ENCODE measurements at places on chromosomes 7 and 10. TPM values are rescaled to one million over a fixed set of nuclear protein-coding genes. Genes with fewer than 3 reads are reported as not detected.
A peak's percentile ranks its signal among the peaks of the same experiment; 100 is the strongest.

The TWIST1 gene
- not detected for total RNA-seq

- DNase-seq, result no peak
- no peaks in the 10 kb centered on the region for H3K36me3 ChIP-seq
Measured at GRCh38 chr10:5343561-5343960, 21.2 kb upstream of the UCN3 start.

DNA sequence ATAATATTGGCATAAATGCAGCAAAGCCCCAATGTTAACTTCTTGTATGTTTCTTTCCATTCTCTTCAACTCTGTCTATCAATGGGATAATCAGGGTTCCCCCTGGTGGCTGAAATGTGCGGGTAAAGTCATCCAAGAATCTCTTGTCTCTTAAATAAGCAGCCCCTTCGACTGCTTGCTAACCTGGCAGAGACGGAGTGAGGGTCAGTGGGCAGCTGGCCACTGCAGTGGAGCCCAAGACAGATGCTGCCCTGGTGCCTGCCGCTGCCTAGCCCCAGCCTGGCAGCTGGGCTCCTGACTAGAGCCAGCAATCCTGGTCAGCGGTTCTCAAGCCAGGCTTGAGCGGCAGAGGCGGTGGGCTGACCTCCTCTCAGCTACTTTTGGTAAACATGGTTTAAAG, 248.9 kb downstream of the COBL start:
- H3K4me3 ChIP-seq, result no peak overlapping the region
- peak; percentile 78 for DNase-seq
- no peak overlapping the region for H3K27ac ChIP-seq
- peaks cover 2% of the 10 kb centered on the region for H3K27me3 ChIP-seq

The SPDYE11 gene
- total RNA-seq, result not detected

The LIPN gene
- total RNA-seq, result not detected

GRCh38 chr10:538895-539294, 150.6 kb downstream of the DIP2C start:
- no peaks in the 10 kb centered on the region for H3K27me3 ChIP-seq
- DNase-seq, result no peak
- H3K27ac ChIP-seq, result no peak overlapping the region
- H3K4me1 ChIP-seq, result no peaks in the 10 kb centered on the region
- H3K4me3 ChIP-seq, result no peak overlapping the region

GRCh38 chr7:1086588-1087464, 1.1 kb upstream of the GPER1 start:
- peaks cover 41% of the 10 kb centered on the region for H3K4me1 ChIP-seq
- no peaks in the 10 kb centered on the region for H3K27me3 ChIP-seq
- peak overlapping the region; percentile 48 for H3K4me3 ChIP-seq
- no peaks in the 10 kb centered on the region for H3K36me3 ChIP-seq
- H3K27ac ChIP-seq, result peak overlapping the region; percentile 74

GRCh38 chr10:62326176-62326575, 48.0 kb upstream of the ZNF365 start:
- no peaks in the 10 kb centered on the region for H3K4me1 ChIP-seq
- DNase-seq, result no peak

- no peaks in the 10 kb centered on the region for H3K4me1 ChIP-seq
- no peak for DNase-seq
- H3K36me3 ChIP-seq, result no peaks in the 10 kb centered on the region
- H3K27me3 ChIP-seq, result no peaks in the 10 kb centered on the region
- no peak overlapping the region for H3K27ac ChIP-seq
Measured at GRCh38 chr10:24168258-24169170, 40.4 kb upstream of the KIAA1217 start.

The CNNM1 gene
- total RNA-seq, result 16.6 TPM

The PNLIPRP1 gene
- 0.95 TPM for total RNA-seq

GRCh38 chr7:158083526-158084310, 503.9 kb downstream of the PTPRN2 start:
- peaks cover 8% of the 10 kb centered on the region for H3K27me3 ChIP-seq
- H3K36me3 ChIP-seq, result no peaks in the 10 kb centered on the region
- DNase-seq, result no peak
- H3K4me3 ChIP-seq, result no peak overlapping the region
- H3K27ac ChIP-seq, result no peak overlapping the region

DNA sequence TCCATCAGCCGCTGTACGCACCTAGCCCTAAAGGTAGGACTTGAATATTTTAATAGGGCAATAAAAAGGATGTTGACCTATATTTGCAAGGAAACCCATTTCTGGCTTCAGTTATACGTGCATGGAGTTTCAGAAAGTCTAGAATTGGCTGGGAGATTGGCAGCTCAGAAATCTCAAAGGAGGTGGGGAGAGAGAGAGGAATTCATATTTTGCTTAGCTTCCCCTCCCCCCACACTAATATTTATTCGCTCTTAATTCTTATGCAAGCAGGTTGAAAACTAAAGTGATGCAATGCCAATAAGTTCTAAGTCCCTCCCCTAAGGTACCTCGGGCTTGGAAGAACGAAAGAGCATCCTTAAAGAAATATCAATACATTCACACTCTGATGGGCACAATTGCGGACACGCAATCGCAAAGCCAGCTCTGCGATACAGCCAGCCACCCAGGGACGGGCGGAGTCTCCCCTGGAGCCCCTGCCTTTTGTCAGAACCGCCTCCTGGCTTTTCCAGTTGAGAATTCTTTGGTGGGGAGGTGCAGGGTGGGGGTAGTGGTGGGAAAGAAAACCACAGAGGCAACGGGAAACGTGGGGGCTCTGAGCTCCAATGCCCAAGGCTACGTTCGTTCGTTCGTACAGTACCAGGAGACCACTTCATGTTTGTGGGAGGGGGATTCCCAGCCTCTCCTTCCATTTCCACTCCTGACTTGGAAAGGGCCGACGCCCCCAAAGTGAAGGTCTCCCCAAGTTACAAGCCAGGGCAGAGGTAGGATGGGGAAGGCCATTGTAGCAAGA, 1.3 kb downstream of the SHH start:
- no peak for DNase-seq
- H3K4me1 ChIP-seq, result peaks cover 40% of the 10 kb centered on the region
- no peaks in the 10 kb centered on the region for H3K36me3 ChIP-seq
- H3K27me3 ChIP-seq, result peaks cover 2% of the 10 kb centered on the region
- H3K27ac ChIP-seq, result peak overlapping the region; percentile 63

- no peaks in the 10 kb centered on the region for H3K36me3 ChIP-seq
- H3K27ac ChIP-seq, result no peak overlapping the region
- H3K4me3 ChIP-seq, result no peak overlapping the region
- H3K27me3 ChIP-seq, result no peaks in the 10 kb centered on the region
Measured at GRCh38 chr7:3154881-3155494, 111.3 kb upstream of the CARD11 start.

DNA sequence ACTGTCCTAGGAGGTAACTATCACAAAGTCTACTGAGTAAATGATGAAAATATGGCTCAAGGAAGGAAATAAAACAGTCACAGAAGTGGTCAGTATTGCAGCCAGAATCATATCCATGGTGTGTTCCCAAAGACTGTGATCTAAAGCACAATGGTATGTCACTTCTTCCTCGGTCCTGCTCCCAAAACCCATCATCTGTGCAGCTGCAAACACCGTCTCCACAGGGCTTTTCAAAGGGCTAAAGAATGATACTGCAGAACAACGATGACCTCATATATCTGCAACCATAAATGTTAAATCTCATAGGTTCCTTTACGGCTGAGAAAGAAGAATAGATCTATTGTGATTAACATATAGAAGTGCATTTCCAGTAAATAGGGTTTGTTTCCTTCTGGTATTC, 465.0 kb downstream of the GRID1 start:
- H3K4me3 ChIP-seq, result no peak overlapping the region
- H3K4me1 ChIP-seq, result no peaks in the 10 kb centered on the region
- no peak overlapping the region for H3K27ac ChIP-seq
- no peak for DNase-seq

The BICC1 gene
- total RNA-seq, result 0.67 TPM

DNA sequence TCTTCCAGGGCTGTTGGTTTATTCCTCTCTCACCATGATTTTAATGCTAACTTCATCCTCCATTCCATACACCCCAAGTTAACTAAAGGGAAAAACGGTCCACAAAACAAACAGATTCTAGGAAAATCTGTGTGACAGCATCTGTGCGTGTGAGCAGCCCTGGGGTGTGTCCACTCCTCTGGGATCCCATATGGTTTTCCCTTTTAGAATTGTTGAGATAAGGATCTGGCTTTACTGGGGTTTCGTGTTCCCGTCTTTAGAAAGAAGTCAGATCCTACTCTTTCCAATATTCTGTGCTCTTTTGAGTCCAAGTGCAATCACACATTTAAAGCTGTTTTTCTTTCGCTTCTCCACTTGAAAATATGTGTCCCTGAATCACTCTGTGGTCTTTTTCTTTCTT, 257.1 kb downstream of the KLF6 start:
- no peak overlapping the region for H3K27ac ChIP-seq
- H3K4me1 ChIP-seq, result peaks cover 2% of the 10 kb centered on the region
- no peaks in the 10 kb centered on the region for H3K27me3 ChIP-seq
- no peak overlapping the region for H3K4me3 ChIP-seq

DNA sequence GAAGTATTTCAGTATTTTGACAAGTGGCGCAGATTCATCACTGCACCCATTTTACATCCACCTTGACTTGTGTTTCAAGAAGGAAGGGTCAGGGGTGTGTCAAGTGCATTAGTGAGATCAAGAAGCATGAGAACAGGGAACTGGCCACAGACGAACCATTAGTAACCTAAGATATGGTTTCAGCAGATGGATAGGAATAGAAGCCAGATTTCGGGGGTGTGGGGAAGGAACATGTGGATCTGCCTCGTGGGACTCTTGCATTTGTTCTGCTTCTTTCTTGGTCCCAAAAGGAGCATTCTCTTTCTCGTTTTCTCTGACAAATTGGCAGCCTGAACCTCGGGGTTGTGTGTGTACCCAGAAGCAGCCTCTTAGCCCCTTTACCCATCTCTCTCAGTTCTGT, 9.6 kb downstream of the DENND2A start:
- no peak for DNase-seq
- H3K36me3 ChIP-seq, result no peaks in the 10 kb centered on the region
- no peak overlapping the region for H3K4me3 ChIP-seq

- H3K36me3 ChIP-seq, result no peaks in the 10 kb centered on the region
- H3K27me3 ChIP-seq, result no peaks in the 10 kb centered on the region
- no peak overlapping the region for H3K27ac ChIP-seq
- no peak for DNase-seq
Measured at GRCh38 chr7:143499743-143500348, 22.2 kb downstream of the TAS2R41 start.

DNA sequence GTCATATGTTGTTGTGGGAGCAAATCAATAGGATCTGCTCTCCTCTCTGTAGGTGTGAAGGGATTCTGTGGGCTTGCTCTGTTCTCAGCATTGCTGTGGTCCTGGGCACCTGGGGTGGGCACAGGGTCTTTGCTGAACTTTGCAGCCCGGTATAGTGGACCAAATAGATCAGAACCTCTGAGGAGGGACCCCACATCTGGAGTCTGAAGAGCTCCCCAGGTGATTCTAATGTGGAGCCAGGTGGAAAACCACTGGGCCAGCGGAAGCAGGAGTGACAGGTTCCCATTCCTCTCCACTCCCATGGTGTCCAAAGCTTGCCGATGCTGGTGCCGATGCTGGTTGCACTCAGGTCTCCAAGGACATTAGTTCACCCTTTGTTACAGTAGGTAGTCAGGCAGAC, 257.2 kb downstream of the GLRX3 start:
- no peak overlapping the region for H3K27ac ChIP-seq
- DNase-seq, result no peak
- no peaks in the 10 kb centered on the region for H3K36me3 ChIP-seq

The JAZF1 gene
- 8.8 TPM for total RNA-seq

GRCh38 chr7:151059367-151060112, at the start of gene SLC4A2:
SLC4A2 (plus strand) TSS chr7:151059589; CDS start chr7:151061988, 2,399 bp downstream.
- peak within 1 kb of the TSS; percentile 99 for H3K27ac ChIP-seq
- H3K36me3 ChIP-seq, result peaks cover 2% of the 10 kb centered on the region
- H3K4me1 ChIP-seq, result peaks cover 38% of the 10 kb centered on the region
- H3K4me3 ChIP-seq, result peak within 1 kb of the TSS; percentile 83
- no peak for DNase-seq

- H3K36me3 ChIP-seq, result no peaks in the 10 kb centered on the region
- DNase-seq, result no peak
- no peak overlapping the region for H3K27ac ChIP-seq
- peaks cover 7% of the 10 kb centered on the region for H3K4me1 ChIP-seq
- H3K4me3 ChIP-seq, result no peak overlapping the region
- H3K27me3 ChIP-seq, result no peaks in the 10 kb centered on the region
Measured at GRCh38 chr7:158399762-158400161, 187.9 kb downstream of the PTPRN2 start.

- H3K27ac ChIP-seq, result no peak overlapping the region
Measured at GRCh38 chr10:12391206-12391605, 41.9 kb downstream of the CAMK1D start.

GRCh38 chr7:25964483-25964991, 187.5 kb upstream of the NFE2L3 start:
- no peak overlapping the region for H3K27ac ChIP-seq
- no peak overlapping the region for H3K4me3 ChIP-seq
- no peak for DNase-seq
- H3K27me3 ChIP-seq, result peaks cover 34% of the 10 kb centered on the region
- no peaks in the 10 kb centered on the region for H3K36me3 ChIP-seq

The ZNF804B gene
- total RNA-seq, result not detected

The RTKN2 gene
- 21.3 TPM for total RNA-seq

DNA sequence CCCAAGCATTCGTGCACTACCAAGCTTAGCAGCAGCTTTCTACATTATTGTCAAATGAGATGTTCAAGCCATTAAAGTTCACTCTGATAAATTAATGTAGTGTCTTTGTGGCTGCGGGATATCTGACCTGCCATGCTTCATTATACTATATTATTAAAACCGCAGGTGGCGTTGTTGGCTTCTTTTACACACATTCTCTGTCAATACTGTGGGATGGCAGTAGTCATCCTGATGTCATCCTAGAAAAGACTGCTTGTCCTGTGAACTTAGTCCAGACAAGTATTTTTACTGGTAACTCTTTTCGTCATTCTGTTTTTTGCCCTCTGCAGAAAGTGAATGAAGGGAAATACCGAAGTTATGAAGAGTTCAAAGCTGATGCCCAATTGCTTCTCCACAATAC, 103.9 kb downstream of the ZMYND11 start:
- no peak overlapping the region for H3K4me3 ChIP-seq
- H3K4me1 ChIP-seq, result no peaks in the 10 kb centered on the region

GRCh38 chr10:122128357-122128756, 139.4 kb downstream of the TACC2 start:
- peaks cover 73% of the 10 kb centered on the region for H3K4me1 ChIP-seq
- peak overlapping the region; percentile 41 for H3K4me3 ChIP-seq
- no peaks in the 10 kb centered on the region for H3K27me3 ChIP-seq
- no peaks in the 10 kb centered on the region for H3K36me3 ChIP-seq
- no peak for DNase-seq

- no peaks in the 10 kb centered on the region for H3K36me3 ChIP-seq
- no peaks in the 10 kb centered on the region for H3K27me3 ChIP-seq
- H3K4me1 ChIP-seq, result peaks cover 5% of the 10 kb centered on the region
- H3K27ac ChIP-seq, result no peak overlapping the region
- no peak for DNase-seq
Measured at GRCh38 chr7:112157072-112157471, 49.1 kb downstream of the DOCK4 start.

The TBATA gene
- not detected for total RNA-seq

- H3K27me3 ChIP-seq, result 0 out of 2 replicates have a peak, but pooled peaks cover 2% of the 10 kb centered on the region
- no peaks in the 10 kb centered on the region for H3K4me1 ChIP-seq
- no peak for DNase-seq
- H3K36me3 ChIP-seq, result no peaks in the 10 kb centered on the region
- no peak overlapping the region for H3K4me3 ChIP-seq
Measured at GRCh38 chr10:70809726-70810125, 6.0 kb upstream of the SGPL1 start.

Measured in Panc1 (cell line).